ENCODE measurements at places on chromosomes 1 and 21.

DNA sequence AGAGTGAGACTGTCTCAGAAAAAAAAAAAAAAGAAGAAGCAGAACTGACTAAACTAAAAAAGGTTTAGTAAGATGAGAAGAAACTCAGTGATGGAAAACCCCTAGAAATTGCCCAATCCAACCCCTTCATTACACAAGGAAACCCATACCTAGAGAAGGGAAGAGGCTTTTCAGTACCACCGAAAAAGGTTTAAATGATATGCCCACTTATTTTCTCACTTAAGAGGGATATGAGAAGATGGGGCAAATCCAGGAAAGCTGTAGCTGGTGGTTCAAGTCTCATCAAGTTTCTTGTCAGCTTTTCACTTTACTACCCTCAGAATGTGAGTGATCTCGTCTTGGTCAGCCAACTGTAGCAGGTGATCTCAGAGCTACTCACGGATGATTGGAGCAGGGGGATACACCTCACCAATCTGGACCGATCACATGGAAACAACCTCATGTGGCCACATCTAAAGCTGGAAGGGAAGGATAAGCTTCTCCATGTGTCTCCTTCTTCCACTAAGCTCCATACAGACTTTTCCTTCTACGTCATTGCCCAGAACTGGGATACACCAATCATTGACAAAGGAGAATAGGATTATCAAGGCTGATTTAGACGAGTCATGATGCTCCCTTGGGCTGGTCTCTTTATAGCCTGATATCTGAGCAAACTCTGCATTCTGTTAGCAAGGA, 126.7 kb upstream of the POU3F1 start:
- DNase-seq = no peak

DNA sequence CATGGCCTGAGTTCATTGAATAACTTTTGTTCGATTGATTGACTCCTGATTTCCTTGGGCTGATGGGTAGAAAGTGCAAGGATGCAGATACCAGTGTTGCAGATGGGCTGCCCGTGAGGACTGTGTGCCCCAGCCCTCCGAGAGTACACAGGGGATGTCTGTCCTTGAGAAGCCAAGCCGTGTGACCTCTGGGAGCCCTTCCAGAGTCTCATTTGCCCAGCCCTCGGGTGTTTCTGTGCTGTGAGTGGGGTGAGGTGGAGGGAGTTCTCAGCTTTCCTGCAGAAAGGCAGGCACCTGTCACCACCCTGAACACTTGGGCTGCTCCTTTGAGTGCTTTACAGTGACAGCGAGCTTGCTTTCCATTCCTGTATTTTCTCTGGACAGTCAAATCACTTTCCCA, 96.4 kb upstream of the CACNA1E start:
- no peak for DNase-seq

DNA sequence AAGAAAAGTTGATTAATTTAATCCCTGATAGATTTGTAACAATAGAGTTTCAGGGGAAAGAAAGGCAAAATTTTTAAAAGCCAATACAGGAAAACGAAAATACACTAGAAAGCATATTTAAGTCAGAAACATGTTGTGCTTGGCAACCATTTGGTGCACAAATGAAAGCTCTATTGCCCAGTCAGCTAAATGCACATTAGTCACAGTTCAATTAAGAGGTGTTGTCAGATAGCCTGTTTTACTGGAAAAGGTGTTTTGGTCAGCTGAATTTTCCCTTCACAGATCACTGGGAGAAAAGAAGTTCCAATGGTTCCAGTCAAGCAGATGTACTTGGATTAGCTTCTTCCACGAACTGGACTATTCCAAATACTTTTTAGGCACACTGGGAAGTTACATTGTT, 25.4 kb downstream of the RGS4 start:
- DNase-seq = no peak

GRCh38 chr1:212980123-212980785, 29.9 kb downstream of the VASH2 start:
- DNase-seq = no peak
